ENCODE measurements at places on chromosomes 7 and 10. TPM values are rescaled to one million over a fixed set of nuclear protein-coding genes. Genes with fewer than 3 reads are reported as not detected.

DNA sequence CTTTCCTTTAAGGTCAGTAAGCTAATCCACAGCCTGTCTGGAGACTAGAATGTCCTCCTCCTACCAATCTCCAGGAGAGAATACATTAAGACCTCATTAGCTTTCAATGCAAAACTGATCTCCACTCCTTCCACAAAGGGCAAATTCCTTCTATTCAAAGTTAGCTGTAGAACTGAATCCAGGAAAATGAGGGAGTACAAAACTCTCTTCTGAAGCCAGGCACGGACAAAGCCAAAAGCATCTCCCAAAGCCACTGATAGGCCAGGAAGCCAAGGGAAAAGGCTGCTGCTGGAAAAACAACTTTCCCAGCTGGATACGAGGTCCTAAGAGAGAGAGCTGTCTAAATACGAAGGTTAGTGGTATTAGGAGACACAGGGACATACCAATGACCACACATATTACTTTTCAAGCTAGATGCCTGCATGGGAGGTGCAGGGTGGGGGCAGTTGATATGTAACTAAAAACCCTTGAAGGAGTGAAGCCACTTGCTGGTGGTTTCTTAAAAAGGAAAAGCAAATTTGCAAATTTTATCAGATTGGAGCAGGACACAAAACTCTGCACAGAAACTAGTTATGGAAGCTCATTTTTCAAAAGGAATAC is 43.6 kb downstream of the MKX start:
- H3K4me3 ChIP-seq: no peak overlapping the region
- H3K27ac ChIP-seq: no peak overlapping the region
- no peaks in the 10 kb centered on the region for H3K36me3 ChIP-seq
- H3K4me1 ChIP-seq: no peaks in the 10 kb centered on the region
- H3K27me3 ChIP-seq: no peaks in the 10 kb centered on the region

The DEPP1 gene
- total RNA-seq: 294 TPM

DNA sequence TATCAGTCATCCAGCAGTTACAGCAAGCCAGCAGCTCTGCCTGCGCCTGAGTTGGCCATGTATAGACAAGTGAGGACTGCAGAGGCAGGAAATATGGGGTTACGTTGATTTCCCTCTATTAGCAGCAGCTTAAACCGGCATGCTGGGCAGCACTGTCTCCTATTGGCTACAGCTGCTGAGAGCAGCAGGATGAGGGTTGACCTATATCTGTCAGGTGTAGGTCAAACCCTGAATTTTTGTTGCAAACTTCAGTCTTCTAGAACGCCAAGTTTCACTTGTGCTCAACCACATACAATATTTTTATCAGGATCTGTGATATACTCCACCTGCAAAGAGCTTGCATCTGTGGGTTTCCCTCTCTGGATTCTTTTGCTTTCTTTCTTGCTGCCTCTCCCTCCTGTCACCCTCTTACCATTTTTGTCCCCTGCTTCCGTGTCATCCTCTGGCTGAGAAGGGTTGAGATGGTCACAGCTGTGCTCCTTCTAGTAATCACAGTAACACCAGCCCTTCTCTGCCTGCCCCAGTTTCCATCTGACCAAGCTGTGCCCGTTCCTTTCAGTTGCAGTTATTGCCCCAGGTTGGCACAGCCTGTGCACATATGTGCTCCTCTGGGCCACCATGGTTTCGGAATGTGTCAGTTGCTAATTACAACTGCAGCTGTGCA is 23.8 kb upstream of the GLCCI1 start:
- no peaks in the 10 kb centered on the region for H3K27me3 ChIP-seq
- no peaks in the 10 kb centered on the region for H3K36me3 ChIP-seq
- DNase-seq: no peak
- no peak overlapping the region for H3K27ac ChIP-seq
- H3K4me3 ChIP-seq: no peak overlapping the region
- H3K4me1 ChIP-seq: no peaks in the 10 kb centered on the region

GRCh38 chr10:51675088-51675487 is 24.3 kb downstream of the CSTF2T start:
- H3K4me3 ChIP-seq: no peak overlapping the region
- H3K36me3 ChIP-seq: no peaks in the 10 kb centered on the region
- no peak overlapping the region for H3K27ac ChIP-seq
- H3K27me3 ChIP-seq: no peaks in the 10 kb centered on the region
- H3K4me1 ChIP-seq: no peaks in the 10 kb centered on the region

The ATG9B gene
- not detected for total RNA-seq

- DNase-seq: no peak
- H3K27ac ChIP-seq: no peak overlapping the region
- no peaks in the 10 kb centered on the region for H3K27me3 ChIP-seq
- H3K4me1 ChIP-seq: no peaks in the 10 kb centered on the region
Observed at GRCh38 chr10:127797339-127797738, 60.4 kb downstream of the FOXI2 start.

Measured in thyroid gland (tissue), 4 donors.